ENCODE measurements at places on chromosomes 13 and 19.

DNA sequence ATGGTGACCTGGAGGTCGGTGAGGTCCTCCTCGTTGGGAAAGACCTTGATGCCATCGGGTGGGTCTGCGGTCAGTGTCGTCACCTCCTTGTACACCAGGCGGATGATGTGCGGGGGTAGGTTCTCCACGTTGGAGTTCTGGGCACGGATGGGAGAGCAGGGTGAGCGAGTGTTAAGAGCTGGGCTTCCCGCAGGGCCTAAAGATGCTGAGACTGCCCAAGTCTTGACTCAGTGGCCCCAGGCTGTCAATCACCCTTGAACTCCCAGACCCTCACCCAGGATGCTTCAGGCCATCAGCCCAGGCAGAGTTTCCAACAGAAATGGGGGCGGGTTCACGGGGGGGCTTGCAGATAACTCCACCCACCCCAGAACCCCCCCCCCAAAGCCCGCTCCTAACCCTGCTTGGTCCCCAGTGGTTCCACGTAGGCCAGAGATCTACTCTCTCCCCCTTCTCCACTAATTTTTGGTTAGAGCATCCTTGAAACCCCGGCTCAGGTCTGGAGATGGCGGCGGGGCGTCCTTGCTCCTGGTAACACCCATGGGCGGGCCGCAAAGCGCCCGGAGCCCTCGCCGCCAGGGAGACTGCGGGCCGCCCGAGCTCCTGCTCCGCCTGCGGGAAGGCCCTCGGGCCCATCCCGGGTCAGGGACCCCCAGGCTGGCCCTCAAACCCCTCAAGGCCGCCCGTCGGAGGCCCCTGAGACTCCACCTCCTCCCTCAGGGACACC, 600 bp downstream of the UBE2S start:
- DNase-seq: no peak

DNA sequence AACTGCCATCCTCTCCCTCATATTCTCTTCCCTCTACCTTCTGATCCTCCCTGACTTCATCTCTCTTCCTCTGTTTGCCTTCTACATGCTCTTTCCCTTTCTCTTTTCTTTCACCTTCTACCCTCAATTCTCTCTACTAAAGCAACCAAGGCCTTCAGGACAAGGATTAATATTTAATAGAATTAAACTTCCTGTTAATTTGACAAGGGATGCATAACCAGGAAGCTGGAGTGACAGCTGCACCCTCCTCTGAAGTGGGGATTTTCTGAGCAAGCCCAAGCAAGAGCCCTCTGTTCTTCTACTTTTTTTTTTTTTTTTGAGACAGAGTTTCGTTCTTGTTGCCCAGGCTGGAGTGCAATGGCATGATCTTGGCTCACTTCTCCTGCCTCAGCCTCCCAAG, 63.4 kb upstream of the MED4 start:
- DNase-seq: no peak

- DNase-seq: no peak
These were observed 36.7 kb downstream of the CAPN12 start for GRCh38 chr19:38707512-38708114.

- no peak for DNase-seq
These were observed 13.6 kb upstream of the EPSTI1 start for GRCh38 chr13:43005460-43006236.

GRCh38 chr19:49182848-49183375, 25.3 kb downstream of the TRPM4 start:
- DNase-seq: no peak

GRCh38 chr13:41601718-41602445, 144.5 kb downstream of the RGCC start:
- DNase-seq: no peak

GRCh38 chr19:31527443-31527842, 178.2 kb upstream of the TSHZ3 start:
- no peak for DNase-seq

GRCh38 chr13:109922518-109922917, 136.1 kb upstream of the IRS2 start:
- DNase-seq: no peak

- no peak for DNase-seq
These were observed 7.2 kb upstream of the PNMA8B start for GRCh38 chr19:46502891-46503290.

DNA sequence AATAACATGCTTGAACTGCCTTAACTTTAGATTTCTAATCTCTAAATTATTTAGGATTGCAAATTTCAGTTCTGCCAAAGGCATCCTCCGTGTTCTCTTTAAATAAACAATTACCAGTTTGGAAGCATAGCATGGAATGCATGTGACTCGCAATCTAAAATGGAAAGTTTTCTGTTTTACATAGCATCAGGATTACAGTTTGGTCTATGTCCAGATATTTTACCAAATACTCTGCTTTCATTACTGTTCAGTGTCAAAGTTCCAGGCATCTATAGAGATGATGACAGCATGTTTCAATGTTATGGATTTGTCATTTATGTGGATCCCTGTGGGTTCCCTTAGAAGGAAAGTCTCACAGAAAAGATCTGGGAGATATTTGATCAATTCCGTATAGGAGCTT, 16.8 kb downstream of the FLT1 start:
- no peak for DNase-seq

DNA sequence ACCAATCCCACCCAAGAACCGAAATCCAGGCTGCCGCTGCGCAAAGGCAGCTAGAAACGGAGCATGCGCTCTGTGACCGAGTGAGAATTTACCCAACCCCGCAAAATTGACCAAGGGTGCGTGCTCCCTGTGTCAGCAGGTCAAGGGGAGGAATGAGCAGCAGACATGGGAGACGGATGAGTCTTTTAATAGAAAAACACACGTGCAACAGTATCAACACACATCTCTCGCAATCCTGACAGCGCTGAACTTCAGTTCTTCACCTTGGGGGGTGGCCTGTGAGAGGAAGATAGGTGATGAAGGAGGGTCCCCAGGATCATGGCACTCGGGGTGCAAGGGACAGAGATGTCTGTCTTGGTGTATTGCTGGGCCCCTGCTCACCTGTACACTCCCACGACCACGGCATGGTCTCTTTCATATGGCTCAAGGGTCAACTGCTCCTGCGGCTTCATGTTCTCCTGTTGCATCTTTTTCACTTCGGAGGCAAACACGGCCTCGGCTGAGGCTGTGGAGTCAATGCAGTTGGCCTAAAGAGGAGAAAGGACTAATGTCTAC, 402 bp upstream of the DYRK1B start:
- no peak for DNase-seq

GRCh38 chr19:35177377-35178274, 23.1 kb downstream of the FXYD5 start:
- DNase-seq: no peak

DNA sequence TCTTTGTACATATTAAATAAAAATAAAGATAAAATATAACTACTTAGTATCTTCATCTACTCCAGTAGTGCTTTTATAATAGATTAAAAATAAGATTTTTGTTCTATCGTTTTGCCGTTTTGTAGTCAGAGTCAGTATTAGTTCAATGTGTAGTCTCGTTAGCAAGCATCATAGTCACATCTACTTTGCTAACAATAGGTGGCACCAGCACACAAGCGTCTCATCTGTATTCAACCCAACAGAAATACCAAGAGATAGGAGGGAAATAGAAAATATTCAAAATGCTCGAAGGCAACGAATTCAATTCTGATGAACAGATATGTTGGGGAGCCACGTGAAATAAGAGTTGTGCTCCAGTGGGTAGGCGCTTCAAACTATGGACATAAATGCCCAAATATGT, 21.4 kb upstream of the MICU2 start:
- no peak for DNase-seq

GRCh38 chr13:102555914-102556553, 40.8 kb upstream of the TPP2 start:
- no peak for DNase-seq

GRCh38 chr19:33133438-33134031, 1.6 kb downstream of the WDR88 start:
- no peak for DNase-seq

GRCh38 chr19:8615024-8615423, 4.5 kb upstream of the ADAMTS10 start:
- no peak for DNase-seq

DNA sequence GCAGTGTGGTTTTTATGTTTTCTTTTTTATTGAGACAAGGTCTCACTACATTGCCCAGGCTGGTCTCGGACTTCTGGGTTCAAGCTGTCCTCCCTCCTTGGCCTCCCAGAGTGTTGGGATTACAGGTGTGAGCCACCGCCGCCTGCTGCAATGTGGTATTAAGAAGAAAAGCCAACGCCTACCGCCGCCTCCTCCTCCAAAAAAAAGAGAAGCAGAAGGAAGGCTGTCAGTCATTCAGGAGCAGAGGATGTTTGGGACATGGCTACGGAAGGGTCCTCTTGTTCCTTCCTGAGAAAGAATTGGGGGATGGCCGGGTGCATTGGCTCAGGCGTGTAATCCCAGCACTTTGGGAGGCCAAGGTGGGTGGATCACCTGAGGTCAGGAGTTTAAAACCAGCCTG, 1.2 kb downstream of the PPP1R37 start:
- no peak for DNase-seq

DNA sequence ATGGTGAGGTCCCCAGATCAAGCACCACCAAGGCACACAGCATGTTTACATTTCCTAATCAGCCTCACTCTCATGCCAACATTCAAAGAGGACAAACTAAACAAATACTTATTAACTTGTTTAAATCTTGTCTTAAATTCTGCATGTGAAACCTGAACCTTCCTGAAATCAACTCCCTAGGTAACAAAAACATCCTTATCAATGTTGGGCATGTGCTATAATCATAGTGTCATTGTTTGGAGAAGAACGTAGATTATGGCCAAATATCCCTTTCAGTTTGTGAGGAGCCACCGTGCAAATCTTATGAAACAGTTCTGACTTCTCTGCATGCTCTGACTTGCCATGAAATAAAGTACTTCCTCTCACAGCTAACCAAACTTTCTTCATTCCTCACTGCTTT, 123.8 kb downstream of the NDFIP2 start:
- no peak for DNase-seq

- DNase-seq: no peak
These were observed 2480.8 kb downstream of the PCDH9 start for GRCh38 chr13:64749301-64749700.

DNA sequence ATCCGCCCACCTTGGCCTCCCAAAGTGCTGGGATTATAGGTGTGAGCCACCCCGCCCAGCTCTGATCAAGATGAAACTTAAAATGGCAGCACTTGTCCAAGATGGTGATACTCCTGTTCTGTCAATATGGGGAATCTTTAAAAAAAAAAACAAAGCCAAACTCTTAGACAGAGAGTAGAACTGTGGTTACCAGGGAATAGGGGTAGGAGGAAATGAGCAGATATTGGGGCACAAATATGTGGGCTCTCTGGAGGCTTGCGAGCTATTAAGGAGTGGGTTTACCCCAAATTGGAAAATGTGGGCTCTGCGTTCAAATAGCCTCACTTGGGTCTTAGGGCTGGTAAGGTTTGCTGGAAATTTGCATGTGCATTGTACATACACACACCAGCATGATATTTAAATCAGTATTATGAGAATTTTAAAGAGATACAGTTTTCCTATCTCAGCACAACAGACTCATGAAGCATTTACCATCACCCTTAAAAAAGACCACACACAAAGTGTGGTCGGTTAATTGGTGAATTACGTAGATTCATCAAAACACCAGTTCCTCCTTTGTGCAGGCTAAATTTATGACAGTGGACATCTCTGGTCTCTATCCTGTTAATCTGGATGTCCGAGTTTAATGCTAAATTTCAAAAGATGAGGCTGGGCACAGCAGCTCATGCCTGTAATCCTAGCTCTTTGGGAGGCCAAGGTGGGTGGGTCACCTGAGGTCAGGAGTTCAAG, 11.3 kb downstream of the CD70 start:
- DNase-seq: no peak

DNA sequence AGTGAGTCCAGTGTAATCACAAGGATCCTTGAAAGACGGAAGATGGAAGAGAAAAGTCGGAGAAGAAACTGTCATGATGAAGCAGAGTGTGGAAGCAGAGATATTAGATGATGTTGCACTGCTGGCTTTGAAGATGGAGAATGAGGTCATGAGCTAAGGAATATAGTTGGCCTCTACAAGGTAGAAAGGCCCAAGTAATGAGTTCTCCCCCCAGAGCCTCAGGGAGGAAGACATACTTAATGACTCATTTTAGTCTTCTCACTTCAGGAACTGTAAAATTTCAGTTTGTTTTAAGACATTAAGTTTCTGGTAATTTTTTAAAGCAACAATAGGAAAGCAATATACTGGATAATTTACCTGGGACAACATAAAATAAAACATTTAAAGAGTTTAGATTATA, 1331.5 kb upstream of the PCDH20 start:
- DNase-seq: no peak

- peak; percentile 69 for DNase-seq
These were observed 7.0 kb downstream of the HIF3A start for GRCh38 chr19:46303691-46304397.

GRCh38 chr19:52094526-52095130, 937 bp downstream of the ZNF841 start:
- no peak for DNase-seq

DNA sequence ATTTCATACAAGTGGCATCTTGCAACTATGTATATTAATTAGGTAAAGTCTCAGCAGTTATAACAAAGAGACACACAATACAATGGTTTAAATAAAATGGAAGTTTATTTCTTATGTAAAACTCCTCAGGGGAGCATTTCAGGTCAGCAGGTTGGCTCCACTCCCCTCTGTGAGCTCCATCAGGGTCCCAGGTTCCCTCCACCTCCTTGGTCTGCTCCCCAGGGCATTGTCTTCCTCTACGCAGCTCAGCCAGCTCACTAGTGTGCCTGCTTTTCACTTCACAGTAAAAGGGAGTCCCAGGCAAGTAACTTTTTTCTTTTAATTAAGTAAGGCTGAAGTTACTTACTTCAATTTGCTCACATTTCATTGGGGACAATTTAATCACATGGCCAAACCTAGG, 135.3 kb upstream of the FNDC3A start:
- DNase-seq: no peak

DNA sequence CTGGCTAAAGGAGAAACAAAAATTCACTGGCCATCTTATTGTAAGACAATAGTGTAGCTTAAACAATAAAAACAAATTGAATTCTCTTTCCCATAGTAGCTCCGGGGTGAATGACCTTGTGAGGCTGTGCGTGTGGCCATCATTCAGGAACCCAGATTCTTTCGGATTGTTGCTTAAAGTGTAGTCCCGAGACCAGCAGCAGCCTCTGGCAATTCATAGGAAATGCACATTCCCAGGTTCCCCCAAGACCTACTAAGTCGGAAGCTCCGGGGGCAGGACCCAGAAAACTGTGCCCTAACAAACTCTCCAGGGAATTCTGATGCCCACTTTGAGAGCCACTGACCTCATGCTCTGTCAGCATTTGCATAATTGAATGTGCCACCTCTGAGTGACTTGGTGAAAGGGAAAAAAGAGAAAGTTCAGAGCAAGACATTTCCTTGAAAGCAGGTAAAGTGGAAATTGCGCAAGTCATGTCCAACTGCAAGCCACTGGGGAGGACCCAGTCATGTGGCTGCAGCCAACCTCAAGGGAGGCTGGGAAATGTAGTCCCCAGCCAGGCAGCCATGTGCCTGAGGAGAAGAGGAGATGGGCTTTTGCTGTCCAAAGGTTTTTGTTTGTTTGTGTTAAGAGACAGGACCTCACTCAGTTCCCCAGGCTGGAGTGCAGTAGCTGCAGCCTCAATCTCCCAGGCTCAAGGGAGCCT, 50.7 kb upstream of the PNMA8B start:
- no peak for DNase-seq

GRCh38 chr19:9971166-9971897, 35.0 kb upstream of the OLFM2 start:
- DNase-seq: no peak

Data from mesothelial cell of epicardium (in vitro differentiated cells).